Activated gamma-delta T cell (primary cell): ENCODE measurements at places on chromosomes 2 and 18.

DNA sequence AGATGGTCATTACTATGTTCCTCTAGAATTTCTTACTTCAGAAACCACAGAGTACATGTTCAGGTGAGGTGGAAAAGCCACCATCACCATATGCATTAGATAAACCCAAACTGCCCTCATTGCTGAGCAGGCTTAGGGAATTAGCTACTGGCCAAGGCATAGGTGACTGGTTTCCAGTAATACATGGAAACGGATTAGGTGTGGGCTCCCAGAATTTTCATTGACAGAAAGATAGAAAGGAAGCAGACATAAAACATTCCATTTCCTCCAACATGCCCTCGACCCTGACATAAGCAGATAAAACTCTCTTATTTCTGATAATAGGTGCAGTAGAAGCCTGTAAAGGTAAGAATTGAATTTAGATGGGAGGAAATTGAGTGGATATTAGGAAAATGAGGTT is 1466.1 kb downstream of the SUCLG1 start:
- DNase-seq, result no peak

DNA sequence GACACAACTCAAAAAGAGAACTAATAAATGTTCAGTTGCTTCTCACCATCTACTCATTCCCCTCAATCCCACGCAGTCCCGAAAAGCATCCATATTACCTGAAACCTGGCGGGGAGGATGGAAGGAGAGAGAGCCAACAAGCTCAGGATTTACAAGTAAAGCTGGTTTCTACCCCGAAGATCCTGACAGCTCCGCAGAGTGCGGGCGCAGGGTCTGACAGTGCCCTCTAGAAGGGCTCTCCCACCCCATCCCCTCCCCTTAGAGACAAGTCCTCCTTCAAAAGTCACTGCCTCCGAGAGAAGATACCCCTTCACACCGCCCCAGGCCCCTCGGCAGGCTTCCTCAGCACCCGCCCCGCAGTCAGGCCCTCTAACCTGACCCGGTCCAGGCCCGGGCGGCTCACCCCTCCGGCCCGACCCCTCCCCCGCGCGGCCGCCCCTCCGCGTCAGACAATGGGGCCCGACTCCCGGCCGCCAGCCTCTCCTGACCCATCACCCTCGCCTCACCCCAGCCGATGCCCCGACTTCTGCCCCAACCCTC is 550 bp downstream of the RAB1A start:
- DNase-seq, result peak; percentile 37

DNA sequence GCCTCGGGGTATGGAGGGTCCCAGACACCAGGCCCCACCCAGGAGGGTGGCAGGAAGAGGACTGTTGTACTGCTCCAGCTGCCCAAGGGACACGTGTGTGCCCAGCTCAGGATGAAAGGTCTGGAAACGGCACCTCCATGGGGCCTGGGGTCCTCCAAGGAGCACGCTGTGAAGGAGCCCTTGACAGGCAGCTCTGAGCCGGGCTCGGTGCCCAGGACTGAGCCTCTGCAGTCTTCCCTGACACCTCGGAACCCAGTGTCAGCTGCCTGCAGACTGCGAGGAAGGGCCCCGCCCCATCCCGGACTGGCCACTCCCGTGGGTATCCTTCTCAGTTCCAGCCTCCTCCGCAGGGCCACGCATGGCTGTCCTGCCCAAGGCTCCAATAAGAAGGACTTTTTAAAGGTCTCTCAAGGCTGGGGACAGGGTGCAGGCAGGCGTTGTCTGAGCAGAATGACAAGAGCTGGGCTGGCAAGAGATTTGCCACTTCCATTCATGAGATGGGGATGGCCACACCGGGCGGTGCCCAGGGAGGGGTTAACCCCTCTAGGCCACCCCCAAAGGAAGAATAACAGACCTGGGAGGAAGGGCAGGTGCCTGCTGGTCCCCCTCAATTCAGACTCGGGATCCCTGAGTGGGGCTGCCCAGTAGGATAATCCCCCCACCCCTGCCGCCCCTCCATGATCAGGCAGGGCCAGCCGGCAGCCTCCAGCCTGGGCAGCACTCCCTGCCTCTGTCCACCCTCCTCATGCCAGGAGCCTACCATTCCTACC is 8.9 kb downstream of the ECEL1 start:
- DNase-seq, result no peak

GRCh38 chr2:120338015-120338414 is 7.9 kb upstream of the INHBB start:
- DNase-seq, result no peak

GRCh38 chr18:42882122-42882521 is 233.4 kb downstream of the RIT2 start:
- no peak for DNase-seq

DNA sequence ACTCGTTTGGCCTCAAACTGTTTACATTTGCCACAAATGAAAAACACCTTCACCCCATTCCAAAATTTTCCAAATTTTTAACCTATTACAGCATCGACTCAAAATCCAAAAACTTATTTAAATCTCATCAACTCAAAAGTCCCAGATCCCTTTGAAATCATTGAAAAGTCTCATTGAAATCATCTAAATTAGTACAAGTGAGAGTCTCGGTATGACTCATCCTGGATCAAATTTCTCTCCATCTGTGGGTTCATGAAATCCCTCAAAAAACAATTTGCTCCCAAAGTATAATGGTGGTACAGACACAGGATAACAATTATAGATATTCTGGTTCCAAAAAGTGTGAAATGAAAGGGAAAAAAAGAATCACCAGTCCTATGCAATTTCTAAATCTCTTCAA is 65.1 kb downstream of the LRP1B start:
- no peak for DNase-seq

DNA sequence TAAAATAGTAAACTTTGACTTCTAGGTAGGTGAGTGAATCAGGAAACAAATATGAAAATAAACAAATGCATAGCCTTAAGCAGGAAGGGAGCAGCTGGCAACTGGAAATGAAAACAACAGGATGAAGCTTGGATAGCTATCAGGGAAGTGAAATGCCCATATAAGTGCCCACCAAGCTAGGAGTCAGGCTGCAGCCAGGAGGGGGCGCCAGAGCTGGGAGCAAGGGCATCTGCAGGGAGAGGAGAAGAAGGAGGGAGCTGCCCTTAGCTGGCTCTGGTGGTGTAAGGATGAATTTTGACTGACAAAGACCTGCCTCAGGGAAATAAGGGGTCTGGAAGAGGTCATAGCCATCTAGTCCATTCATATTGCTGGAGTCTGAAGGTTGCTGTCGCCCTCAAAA is 298.3 kb downstream of the TDRD15 start:
- DNase-seq, result no peak

GRCh38 chr2:10493634-10494281 is 45.6 kb upstream of the ODC1 start:
- peak; percentile 50 for DNase-seq

DNA sequence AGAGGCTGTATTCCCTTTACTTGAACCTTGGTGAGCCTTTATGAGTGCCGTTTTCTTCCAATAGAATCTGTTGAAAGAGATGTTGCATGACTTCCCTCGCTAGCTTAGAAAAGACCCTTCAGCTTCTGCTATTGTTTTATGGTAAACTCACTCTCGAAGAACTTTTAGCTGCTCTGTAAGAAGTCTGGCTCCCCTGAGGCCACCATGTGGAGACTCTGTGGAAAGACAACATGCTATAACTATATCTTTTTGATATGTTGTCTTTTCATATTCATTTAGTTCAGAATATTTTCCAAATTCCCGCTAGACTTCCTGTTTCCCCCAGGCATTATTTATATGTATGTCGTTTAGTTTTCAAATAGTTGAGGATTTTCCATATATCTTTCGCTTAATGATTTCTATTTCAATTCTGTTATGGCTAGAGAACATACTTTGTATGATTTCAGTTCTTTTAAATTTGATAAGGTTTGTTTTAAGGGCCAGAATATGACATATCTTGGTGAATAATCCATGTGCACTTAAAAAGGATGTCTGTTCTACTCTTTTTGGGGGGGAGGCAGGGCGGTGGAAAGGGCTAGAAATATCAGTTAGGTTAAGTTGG is 64.1 kb downstream of the PTPN4 start:
- DNase-seq, result no peak

DNA sequence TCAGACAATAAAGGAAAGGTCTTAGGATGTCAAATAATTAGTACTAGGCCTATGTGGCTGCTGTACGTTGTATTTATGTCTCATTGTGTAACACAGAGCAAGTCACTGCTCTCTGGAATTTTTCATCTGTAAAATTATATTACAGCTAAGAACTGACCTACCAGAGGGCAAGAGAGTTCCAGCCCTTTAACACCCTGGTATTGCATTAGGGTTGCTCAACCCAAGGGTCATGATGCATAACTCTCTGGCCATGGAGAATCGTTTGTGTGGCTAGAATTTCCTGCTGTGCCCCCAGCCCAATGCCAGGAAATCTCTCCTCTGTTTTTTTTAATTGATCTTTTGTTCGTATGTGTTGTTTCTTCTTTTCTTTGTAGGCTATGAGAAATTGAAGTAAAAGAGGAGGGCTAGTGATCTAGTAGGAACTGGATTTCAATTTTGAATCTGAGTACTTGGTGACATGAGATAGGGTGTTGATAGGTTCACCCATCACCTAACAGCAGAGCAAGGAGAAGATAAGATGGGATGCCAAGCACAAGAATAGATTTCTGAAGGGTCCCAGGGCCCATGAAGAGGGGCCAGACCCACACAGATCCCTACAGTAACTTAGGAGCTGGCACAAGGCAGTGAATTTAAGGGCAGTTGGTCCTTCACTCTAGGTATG is 571.2 kb upstream of the TNP1 start:
- DNase-seq, result no peak

- no peak for DNase-seq
Observed at GRCh38 chr2:21052044-21052443, 8.2 kb upstream of the APOB start.

- DNase-seq, result no peak
Observed at GRCh38 chr2:182610231-182610630, 105.8 kb upstream of the DNAJC10 start.

DNA sequence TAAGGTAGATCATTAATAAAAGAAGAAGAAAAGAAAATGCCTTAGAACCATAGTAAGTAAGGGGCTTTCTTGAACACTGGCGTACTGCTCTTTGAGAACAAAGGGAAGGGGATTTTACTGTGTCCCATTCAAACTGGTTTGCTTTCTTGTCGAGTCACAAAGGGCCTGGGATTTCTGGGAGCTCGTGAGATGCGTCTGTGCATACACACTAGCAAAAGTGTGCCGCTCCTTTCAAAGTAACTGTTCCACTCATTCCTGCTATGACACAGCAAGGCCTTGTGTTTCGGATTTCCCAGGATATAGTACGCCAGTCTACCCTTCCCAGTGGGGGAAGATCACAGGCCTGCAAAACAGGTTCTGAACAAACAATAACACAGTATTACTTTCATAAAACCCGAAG is 93.0 kb downstream of the KCTD18 start:
- DNase-seq, result no peak

DNA sequence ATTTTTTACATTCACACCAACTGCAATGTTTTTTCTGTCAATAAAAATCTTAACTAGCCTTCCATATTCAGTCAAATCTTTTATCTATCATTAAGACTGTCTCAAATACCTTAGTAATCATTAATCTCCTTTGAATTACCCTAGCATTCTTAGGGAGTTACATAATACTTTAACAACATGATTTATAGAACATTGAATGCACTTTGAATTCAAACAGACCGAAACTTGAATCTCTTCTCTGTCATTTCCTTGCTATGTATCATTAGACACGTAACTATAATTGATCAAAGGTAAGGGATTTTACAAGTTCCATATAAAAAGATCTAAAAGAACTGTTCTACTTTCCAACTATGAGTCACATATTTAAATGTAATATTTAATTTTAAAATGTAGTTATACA is 330.9 kb downstream of the RIT2 start:
- no peak for DNase-seq

DNA sequence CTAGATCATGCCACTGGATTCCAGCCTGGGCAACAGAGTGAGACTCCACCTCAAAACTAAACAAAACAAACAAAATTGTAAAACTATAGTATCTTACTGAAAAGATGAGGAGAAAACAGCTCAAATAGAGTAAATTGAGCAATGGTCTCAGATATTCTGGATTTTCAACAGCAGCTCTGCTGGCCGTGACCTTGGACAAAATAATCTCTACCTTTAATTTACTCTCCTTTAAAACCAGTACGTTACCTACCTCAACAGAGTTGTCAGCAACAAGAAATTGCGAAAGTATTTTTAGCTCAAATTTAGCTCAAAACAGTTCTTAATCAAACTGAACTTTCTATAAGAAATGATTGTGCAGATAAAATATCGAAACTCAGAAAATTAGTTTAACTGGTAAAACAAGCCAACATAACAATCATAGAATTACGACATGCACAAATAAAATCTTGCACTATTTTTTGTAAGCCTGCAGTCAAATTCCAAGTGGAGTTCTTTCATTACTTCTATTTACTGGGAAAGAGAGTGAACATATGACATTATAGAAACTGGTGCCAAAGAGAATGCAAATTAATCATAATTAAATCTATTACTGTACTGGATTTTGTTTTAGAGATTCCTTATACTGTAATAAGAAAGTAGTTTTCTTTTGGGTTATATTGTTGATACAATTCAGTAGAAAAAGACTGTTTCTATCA is 40.8 kb downstream of the TRIP12 start:
- DNase-seq, result no peak

- no peak for DNase-seq
Observed at GRCh38 chr2:86645752-86646151, 22.1 kb upstream of the RNF103 start.
